ENCODE measurements at places on chromosomes 3 and 15.

DNA sequence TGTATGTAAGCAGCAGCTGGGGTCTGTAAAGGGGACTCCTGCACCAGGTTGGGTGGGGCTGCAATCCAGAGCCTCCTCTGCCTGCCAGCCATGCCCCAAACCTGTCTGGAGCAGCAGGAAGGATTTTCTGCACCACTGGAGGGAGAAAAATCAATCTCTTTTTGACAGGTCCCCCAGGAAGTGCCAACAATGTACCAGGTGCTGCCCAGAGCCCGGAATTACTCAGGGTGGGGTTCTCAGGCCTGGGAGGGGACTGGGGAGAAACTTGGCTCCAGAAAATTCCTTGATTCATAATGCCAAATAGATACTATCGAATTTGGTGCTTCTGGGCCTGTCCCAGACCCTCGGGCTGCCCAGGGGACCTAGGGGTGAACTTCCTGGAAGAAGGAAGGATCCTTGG lies 52.6 kb downstream of the WNT7A start:
- no peak for DNase-seq

GRCh38 chr3:65988411-65989180 lies 50.1 kb downstream of the MAGI1 start:
- no peak for DNase-seq

GRCh38 chr3:100427699-100428098 lies 26.4 kb downstream of the LNP1 start:
- DNase-seq = no peak

DNA sequence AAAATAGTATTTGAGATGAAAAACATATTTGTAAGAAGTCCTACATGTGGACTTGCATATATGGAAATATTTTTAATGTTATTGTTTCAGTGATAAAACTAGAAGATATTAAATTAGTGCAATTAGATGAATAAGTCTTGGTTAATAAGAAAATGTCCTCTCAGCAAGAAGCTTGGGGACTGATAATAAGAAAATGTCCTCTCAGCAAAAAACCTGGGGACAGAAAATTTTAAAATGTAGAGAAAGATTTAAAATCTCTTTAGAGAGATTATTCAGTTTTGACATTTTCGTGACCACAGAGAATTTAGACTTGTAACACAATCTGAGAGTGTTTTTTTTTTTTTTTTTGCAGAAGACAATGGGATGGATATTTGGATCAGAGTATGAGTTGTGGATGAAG lies 156.0 kb downstream of the ISL2 start:
- no peak for DNase-seq

DNA sequence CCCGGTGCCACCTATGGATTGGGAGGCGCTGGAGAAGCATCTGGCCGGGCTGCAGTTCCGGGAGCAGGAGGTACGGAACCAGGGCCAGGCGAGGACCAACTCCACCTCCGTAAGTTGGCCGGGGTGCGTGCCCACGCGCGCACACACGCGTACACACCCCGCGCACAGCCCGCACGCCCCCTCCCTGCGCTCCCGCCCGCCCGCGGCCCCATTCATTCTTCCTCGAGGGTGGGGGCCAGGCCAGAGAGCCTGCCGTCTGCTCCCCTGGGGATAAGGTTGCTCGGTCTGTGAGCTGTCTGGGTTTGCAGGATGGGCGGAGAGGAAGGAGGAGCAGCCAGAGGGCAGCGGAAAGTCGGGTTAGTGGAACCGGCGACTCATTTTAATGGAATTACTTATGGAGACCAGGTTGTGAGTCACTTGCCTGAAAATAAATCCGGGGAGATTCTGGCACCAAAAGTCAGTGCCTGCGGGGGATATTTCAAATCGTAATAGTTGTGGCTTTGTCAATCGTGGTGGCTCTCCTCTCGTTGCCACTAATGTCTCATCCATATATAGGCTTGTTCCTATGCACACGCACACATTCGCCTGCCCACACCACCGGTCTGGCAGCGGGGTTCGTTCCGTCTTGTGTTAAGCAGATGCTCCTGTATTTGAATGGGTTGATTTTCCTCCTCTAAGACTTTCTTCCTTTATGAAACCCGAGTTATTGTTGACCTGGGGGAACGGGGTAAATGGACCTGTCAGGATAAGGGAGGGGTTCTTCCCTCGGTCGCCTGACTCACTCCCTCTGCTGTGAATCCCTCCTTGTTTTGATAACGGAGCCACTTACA lies 223.4 kb upstream of the IL12A start:
- no peak for DNase-seq

GRCh38 chr3:47617086-47618010 lies 38.7 kb upstream of the CSPG5 start:
- DNase-seq = no peak

DNA sequence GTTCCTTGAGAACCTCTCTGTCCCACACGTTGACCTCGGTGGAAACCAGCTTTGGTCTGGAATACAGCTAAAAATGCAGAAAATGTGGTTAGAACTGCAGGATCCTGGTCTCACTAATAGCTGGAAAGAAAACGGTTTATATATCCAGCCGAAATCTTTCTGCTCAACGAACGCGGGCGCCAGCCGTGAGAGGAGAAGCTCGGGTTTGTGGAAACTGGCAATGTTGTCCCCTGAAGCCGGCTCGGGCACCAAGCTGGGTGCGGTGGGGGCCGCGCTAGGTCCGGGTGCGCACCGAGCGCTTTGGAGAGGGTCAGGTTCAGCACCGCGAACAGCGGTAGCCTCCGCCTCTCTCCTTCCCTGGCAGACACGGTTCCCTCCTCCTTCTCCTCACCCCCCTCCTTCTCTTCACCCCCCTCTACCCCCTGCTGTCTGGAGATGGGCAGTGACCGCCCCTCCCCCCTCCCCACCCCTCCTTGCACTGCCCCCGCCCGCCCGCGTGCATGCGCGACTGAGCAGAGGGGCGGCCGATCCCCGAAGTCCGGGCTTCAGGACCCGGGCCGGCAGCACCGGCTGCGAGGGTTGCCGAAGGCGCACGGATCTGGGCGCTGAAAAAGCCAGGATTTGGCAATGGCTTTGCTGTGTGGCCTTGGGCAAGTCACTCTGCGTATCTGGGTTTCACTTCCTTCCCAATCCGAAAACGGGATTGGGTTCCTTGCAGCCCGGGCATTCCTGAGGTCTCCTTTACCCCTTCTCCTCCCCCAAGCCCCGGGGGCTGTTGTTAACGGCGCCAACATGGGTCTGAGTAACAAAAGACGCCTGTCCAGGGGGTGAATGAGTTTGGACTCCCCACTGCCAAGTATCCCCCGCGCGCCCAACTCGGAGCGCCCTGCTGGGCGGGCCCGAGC lies at the start of gene SKOR1:
Gene SKOR1, plus strand, starts transcription at position 534 of the 905 bp plus-strand sequence. Its CDS starts 94 bp downstream, at position 628.
- DNase-seq = no peak

DNA sequence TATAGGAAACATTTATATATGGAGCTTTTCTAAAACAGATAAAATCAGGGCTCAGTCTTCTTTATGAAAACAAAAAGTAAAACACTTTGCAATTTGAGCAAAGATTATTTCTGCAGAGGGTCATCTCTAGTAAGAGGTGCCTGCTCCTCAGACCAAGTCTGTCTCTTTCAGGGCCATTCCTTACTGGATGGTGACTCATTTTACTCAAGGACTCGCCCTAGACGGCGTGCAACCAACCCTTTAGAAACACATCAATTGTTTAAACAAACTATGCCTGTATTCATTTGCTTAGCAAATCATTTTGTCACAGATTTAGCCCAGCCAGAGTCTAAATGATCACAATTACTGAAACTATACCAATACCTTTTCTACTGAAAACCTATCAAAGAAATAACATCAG lies 242.8 kb upstream of the ICE2 start:
- DNase-seq = peak; percentile 42

GRCh38 chr3:100725935-100726513 lies 16.7 kb downstream of the TFG start:
- DNase-seq = no peak

DNA sequence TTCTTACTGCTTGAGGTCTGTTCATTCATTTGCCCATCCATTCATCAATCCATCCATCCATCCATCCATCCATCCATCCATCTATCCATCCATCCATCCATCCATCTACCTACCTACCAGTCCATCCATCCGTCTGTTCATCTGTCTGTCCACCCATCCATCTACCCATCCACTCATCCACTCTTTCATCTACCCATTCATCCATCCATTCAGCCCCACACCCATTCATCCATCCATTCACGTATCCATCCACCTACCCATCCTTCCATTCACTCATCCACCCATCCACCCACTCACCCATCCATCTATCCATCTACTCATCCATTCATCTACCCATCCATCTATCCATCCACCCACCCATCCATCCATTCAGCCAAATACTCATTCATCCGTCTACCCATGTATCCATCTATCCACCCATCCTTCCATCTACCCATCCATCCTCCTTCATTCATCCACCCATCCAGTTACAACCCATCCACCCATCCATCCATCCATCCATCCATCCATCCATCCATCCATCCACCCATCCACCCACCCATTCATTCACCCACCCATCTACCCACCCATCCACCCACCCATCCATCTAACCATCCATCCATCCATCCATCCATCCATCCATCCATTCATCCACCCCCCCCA lies 68.3 kb downstream of the FBLN2 start:
- DNase-seq = no peak

Data from GM12865 (cell line).